ENCODE measurements at places on chromosomes 7 and 10.

DNA sequence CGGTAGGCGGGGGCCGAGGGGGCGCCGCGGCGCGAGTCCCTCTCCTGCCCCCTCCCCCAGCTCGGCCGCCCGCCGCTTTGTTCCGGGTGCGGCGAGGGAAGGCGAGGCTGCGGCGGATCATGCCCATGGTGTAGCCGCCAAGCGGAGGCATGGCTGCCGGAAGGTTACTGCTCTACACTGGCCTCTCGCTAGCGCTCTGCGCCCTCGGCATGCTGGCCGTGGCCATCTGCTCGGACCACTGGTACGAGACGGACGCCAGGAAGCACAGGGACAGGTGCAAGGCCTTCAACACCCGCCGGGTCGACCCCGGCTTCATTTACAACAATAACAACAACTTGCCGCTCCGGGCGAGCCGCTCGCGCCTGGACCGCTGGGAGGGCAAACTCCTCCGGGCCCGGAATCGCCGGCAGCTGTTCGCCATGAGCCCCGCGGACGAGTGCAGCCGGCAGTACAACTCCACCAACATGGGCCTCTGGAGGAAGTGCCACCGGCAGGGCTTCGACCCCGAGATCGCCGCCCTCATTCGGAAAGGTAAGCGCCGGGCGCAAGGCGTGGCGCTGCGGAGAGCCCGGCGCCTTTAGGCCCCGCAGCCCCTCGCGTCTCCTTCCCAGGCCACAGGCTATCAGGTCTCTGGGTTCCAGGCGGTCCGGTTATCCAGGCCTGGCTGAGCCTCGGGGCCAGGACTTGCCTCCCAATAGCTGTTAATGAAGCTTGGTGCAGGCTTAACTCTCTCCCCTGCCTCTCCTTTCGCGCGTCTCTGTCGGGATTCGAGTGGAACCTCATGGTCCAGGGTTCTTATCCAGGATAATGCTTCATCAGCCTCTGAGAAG, 513 bp downstream of the TMEM178B start:
- no peak for DNase-seq

- no peak for DNase-seq
Observed at GRCh38 chr7:18268571-18268970, 227.0 kb upstream of the HDAC9 start.

GRCh38 chr7:43697690-43698089, 31.6 kb downstream of the COA1 start:
- DNase-seq = no peak

DNA sequence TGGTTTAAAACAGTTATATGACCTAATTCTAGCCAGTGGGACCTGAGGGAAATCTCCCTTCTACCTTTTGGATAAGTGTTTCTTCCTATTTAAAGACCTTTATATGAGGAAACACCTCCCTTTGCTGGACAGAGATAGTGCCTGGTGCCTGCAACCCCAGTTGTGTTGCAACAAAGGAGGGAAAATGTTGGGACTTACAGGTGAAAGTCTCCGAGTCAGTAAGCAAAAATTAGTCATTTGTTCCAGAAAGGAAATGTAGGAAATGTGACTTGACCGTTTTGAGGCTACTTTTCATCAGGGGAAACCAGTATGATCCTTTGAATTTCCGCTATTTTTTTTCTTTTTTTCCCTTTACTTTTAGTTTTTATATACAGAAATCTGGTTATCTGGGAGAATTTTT, 165.5 kb downstream of the DKK1 start:
- DNase-seq = no peak

DNA sequence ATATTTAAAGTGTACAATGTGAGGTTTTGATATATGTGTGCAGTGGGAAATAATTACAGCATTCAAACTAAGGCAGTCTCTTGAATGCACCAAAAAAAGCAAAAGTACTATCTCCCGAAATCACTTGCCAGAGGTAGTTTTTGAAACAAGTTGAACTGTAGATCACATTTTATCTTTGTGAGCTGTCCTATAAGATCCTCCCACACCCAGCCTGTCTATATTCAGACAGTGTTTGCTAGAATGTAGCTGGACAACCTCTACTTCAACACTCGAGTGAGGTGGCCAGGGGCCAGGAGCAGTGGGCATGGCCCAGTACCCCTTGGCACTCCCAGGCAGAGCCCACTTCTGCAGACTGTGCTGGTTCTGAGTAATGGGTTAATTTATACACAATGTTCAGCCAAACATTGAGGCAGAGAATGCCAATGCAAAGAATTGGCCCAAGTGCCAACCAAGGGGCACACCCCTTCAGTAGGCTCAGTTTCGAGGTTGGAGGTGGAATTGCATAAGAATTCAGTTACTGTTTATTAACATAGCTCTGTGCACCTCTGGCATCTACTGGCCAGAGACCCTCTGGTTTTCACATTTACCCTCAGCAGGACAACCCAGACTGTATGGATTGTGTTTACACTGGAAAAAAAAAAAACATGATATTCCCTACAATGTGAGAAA, 70.5 kb downstream of the AHR start:
- no peak for DNase-seq

- no peak for DNase-seq
Observed at GRCh38 chr7:42494736-42495135, 257.7 kb upstream of the GLI3 start.

DNA sequence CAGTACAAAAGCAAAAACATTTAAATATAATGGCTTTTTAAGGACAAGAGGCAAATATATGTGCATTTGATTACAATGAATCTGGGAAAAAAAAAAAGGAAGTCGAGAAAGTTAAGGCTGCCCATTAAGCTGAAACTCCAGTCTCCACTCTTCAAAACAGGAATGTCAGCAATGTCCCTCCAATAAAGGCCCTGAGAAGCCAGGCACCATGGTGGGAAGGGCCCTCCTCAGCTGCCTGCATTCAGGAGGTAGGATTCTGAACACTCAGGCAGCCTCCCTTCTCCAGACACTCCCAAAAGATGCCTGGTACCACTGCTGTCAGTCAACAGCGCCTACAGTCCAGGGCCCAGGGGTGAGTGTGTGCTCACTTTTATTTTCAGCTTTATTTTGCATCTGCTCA, 121.3 kb upstream of the MGMT start:
- DNase-seq = no peak

GRCh38 chr10:103442031-103442461, 10.1 kb downstream of the CALHM2 start:
- peak; percentile 44 for DNase-seq

DNA sequence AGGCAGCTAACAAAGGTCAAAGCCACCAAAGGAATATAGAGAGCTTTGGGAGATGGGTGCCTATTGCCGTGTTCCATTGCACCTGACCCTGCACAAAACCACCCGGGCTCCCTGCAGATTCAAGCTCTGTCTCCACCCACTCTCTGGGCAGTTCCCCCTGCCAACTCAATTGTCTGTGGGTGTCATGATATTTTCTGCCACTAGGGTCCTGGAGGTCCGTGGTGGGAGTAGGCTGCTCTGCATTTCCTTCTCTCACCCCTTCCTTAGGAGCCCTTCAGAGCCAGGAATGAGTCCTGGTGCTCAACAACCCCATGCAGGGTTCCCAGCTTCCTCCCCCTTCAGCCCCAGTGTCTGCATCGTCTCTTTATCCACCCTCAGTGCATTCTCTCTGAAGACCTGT, 34.1 kb downstream of the PNLIPRP2 start:
- DNase-seq = no peak

- DNase-seq = no peak
Observed at GRCh38 chr7:92528958-92529264, 316 bp downstream of the RBM48 start.

- no peak for DNase-seq
Observed at GRCh38 chr10:80708185-80708584, 170.5 kb downstream of the SH2D4B start.

GRCh38 chr10:126844406-126844805, 60.8 kb upstream of the DOCK1 start:
- DNase-seq = no peak

GRCh38 chr7:14748461-14748860, 154.1 kb downstream of the DGKB start:
- DNase-seq = peak; percentile 55

- no peak for DNase-seq
Observed at GRCh38 chr7:126223729-126224128, 1029.0 kb downstream of the GRM8 start.

DNA sequence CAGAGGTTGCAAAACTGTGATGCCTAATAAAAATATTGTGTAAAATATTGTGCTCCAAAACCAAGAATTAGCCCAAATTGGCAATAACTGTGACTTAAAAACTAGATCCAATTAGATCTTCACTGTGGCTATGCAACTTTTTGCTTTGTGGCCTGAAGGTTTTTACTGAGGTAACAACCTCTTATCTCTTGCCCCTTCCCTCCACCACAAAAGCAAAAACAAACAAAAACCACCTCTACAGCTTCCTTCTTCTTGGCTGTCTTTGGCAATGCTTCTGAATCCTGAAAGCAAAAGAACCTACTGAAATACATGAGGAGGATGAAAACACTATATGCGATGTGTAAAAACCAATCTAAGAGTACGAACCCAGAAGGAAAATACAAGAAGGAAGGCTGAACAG, 226.7 kb upstream of the MBL2 start:
- no peak for DNase-seq

DNA sequence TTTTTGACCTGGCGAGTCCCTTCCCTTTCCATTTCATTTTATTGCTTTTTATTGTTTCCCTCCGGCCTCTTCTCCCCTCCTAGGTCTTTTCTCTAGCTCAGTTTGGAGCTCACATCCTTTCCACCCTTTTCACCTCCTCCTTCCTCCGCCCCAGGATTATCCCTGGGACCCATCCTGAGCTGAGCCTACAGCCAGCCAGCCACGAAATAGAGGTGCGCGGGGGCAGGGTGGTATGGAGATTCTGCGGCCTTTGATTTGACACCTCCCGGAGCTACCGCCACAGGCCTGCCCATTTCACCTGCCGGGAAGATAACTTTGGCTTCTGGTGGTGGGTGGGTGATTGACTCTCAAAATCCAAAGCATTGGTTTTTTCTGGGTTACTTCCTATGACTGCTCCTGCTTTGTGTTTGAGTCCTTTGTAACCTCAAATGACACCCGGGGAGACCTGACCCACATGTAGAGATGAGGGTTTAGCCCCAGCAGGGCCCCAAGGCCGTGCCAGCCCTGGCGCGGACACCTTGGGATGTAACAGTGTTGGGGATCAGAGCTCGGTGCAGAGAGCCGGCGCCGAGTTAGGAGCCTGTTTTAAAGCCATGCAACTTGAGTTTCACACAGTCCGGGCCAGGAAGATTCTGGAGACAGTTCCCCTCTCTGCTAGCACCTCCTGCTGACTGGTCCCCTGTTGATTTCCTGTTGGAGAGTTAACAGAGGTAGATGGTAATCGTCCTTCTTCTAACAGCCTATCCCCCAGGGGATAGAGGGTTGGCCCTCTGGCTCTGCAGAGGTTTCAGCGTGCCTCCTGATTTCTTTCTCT, 1.5 kb downstream of the DUSP5 start:
- no peak for DNase-seq

- DNase-seq = no peak
Observed at GRCh38 chr7:119969054-119969453, 303.9 kb upstream of the KCND2 start.

GRCh38 chr7:67907792-67908191, 911.2 kb downstream of the TYW1 start:
- no peak for DNase-seq

DNA sequence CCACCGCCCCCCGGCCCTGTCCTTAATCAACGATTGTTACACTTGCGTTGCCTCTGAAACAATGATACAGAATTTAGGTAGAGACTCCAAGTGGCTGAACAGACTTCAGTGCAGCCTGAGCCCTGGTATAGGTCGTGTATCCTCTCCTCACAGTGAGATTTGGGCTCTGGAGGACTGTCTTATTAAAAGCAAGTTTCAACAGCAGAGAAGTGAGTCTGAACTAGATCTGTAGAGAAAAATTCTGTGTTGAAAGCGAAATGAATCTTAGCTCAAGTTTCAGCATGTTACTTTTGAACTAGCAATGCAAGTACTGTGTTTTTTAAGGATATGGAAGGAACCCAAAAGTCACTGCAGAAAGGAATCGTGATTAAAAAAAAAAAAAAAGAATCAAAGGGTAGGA, 103.1 kb downstream of the HOXA1 start:
- DNase-seq = no peak

DNA sequence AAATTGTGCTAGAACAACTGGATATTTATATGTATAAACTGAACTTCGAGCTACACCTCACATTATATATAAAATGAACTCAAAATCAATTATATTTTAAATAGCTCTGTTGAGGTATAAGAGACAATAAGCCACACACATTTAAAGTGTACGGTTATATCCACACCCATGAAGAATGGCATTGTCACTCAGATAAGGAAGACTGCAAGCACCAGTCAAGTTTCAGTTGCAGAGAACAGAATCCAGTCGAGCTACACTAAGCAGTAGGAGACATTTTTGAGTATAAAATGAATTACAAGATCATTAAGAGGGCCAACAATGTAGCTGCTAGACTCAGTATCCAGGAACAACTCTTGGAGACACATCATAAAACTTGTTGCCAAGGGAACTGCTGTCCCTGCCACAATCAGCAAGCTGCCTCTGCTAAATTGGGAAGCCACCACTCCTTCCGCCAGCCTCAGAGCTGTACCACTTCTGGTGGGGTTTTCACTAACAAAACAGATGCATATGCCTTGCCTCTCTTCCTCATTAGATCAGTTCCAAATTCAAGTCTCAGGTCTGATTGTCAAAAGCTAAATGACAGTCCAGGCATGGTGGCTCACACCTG, 19.6 kb upstream of the GPNMB start:
- no peak for DNase-seq

DNA sequence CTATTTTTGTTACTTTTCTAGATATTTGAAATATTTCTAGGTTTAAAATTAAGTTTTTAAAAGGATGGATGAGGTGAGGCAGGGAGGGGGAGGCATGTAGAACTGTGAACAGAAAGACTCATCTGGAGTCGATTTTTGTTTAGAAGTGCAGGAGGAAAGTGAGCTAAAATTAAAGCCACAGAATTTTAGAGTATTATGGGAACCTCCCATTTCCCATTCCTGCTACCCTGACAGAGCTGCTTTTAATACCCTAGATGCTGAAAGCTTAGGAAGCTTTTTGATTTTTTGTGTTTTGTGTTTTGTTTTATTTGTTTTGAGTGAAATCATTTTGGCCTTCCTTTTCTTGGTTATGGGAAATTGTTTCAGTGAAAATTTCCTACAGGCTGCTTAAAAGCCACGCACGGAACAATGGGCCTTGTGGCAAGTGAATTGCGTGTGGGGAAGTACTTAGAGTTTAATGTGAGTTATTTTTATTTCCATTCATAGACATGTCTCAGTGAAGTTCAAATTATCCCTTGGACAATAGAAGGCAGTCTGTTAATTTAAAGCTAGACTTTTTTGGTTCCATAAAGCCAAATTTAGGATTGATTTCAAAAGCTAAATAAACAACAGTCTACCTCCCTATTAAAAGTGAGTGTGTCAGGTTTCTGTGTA, 102.0 kb upstream of the HDAC9 start:
- no peak for DNase-seq

- no peak for DNase-seq
Observed at GRCh38 chr10:32326119-32326518, 20.8 kb downstream of the EPC1 start.

DNA sequence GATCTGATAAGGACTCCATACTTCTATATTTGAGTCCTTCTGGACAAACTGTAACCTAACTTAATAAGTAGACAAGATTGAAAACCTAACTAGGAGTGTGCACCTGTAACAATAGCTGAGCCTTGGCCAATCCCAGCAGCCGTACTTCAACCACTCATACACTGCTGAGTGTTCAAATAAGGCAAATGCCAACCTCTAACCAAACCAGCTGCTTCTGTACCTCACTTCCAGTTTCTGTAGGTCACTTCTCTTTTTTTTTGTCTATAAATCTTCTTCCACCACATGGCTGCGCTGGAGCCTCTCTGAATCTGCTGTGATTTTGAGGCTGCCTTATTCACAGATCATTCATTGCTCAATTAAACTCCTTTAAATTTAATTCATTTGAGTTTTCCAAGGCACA, 753.2 kb downstream of the DNAJB9 start:
- DNase-seq = no peak
